ENCODE measurements at places on chromosomes 3 and 15.
A peak's percentile ranks its signal among the peaks of the same experiment; 100 is the strongest.

DNA sequence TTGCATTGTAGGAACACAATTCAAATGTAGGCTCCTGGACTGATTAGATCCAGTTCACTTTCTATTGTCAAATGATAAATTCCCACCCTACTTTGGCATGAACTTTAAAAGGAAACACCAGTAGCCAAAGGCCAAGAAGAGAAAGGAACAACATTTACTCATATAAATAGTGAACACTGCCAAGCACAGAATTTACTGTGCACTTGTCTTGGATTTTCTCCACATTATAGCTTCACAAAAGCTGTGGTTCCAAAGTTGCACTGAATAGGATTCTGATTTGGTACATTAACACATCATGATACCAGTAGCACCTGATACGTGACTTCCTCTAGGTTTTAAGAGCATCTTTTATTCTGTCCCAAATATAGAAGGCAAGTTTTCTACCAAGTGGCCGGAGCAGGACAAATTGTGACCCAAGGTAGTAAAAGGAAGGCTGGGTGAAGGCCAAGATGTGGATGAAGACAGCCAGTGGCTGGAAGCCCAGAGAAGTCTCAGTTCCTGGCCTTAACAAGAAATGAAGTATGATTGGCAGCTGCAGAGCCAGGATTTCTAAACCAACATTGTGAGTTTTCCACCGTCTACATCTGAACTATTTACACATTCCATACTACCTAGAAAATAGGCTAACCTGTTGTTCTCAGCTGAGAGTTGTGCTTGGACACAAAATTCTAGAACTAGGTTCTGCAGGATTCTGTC lies 206.7 kb downstream of the THRB start:
- DNase-seq, result no peak

- no peak for DNase-seq
These were observed 28.7 kb downstream of the ULK4 start for GRCh38 chr3:41933154-41933676.

GRCh38 chr3:20040548-20041196 lies 426 bp downstream of the KAT2B start:
- DNase-seq, result peak; percentile 54

GRCh38 chr15:49273734-49274318 lies 103.8 kb downstream of the GALK2 start:
- DNase-seq, result no peak

- no peak for DNase-seq
These were observed 30.0 kb downstream of the TARS3 start for GRCh38 chr15:101694261-101694660.

DNA sequence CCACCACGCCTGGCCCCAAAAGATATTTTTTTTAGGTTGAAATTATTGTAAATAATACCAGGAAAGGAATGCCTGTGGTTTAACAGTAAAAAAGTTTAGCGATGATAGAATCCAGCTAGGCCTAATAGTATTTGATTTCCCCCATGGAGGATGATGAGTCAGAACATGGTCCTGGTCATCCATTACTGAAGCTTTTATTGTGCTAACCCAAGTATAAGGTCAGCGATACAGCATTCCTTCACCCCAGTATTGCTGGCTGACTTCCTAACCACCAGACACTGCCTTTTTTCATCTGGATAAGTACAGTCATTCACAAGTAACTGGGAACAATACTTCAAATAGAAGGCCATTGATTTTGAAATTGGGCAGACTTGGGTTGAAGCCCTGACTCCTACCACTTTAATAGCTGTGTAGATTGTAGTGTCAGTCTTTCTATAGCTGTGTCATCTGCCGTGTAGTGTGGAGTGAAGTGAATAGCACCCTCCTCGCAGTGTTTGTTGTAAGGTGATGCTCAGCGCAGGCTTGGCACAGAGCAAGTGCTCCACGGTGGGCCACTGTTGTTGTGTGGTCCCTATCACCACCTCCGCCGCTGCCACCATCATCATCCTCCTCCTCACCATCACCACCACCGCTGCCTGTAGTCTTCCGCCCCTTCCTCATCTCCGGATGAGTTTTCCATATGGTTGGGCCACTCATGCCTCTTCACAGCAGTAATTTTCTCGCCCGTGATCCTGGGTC lies 436.0 kb upstream of the TPM1 start:
- no peak for DNase-seq

DNA sequence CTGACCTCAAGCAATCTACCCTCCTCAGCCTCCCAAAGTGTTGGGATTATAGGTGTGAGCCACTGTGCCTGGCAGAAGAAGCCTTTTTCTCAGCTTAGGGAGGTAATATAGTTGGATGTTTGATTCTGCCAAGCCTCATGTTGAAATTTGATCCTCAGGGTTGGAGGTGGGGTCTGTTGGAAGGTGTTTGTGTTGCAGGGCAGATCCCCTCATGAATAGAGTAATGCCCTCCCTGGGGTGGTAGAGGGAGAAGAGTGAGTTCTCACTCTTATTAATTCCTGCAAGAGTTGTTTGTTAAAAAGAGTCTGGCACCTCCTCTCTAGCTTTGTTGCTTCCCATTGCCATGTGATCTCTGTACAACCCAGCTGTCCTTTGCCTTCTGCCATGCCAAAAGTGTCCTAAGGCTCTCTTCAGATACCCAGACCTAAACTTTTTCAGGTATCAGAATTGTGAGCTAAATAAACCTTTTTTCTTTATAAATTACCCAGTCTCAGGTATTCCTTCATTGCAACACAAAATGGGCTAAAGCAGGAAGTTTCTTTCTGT lies 16.4 kb downstream of the NECTIN3 start:
- DNase-seq, result no peak

Data from endothelial cell (in vitro differentiated cells).